ENCODE measurements at places on chromosomes 5 and 9.

DNA sequence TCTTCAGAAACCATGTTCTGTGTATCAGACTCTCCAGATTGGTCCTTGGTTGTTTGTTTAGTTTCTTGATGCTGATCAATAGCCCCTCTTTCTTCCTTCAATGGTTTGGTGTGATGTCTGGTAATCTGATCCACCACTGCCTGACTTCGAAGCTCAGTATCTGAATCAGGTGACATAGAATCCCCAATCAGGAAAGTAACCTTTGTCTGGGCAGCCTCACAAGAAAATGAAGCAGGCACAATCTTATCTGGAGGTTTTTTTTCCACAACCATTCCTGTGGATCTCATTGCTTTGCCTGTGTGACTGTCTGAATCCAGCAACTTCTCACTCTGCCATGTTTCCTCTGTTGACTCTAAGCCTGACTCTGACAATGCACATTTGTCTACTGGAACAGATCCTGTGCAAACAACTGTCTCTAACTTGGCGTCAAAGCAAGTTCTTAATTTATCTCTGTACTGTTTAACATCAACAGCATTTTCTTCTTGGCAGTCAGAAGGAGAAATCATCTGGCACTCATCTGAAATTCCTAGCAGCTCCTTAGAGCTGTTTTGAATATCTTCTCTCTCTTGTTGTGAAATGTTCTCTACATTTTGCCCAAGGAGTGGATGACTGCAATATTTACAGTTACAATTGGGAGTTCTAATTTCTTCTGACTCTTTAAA is 37.1 kb upstream of the RAPGEF6 start:
- DNase-seq: no peak

DNA sequence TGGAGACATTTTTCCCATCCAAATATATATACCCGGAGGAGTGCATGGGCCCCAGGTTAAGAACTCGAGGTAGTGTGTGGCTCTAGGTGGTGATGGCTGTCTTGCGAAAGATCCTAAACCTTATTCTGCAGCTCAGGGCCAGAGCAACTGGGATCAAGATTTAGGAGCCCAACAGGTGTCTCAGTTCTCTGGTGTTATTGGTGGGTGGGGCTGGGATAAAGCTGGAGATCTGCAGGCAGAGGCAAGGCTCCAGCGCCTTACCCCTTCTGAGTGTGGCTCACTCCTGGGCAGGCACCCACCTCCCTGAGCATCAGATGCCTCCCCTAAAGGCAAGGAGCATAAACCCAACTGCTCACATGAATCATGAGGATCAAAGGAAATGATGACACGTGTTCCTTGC is 11.2 kb downstream of the UBE2QL1 start:
- no peak for DNase-seq

DNA sequence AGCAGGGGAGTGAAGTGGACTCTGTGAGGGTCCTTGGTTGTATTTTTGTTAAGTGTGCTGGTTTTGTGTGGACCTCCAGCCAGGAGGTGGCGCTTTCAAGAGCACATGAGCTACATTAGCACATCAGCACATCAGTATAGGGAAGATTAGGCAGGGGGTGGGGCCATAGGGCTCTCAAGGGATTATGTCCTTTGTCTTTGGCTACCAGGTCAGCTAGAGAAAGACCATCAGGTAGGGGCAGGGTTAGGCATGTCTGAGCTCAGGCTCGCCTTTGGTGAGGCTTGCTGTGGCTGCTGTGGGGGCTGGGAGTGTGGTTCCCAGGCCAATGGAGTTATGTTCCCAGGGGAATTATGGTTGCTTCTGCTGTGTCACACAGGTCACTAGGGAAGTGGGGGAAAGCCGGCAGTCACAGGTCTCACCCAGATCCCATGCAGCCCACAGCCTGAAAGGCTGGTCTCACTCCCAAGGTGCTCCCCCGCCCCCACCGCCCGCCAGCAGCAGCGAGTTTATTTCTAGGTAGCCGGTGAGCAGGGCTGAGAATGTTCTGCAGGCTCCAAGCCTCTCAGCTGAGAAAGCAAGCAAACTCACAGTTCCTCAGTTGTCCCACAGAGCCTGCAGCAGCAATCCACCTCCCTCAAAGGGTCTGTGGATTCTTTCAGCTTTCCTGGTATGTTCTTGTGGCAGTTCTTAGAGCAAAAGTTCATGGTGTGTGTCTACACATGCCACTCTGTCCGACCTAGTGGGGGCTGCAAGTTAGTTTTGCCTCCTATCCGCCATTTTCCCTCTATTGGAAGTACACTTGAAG is 13.7 kb downstream of the OR1J1 start:
- peak; percentile 5 for DNase-seq

DNA sequence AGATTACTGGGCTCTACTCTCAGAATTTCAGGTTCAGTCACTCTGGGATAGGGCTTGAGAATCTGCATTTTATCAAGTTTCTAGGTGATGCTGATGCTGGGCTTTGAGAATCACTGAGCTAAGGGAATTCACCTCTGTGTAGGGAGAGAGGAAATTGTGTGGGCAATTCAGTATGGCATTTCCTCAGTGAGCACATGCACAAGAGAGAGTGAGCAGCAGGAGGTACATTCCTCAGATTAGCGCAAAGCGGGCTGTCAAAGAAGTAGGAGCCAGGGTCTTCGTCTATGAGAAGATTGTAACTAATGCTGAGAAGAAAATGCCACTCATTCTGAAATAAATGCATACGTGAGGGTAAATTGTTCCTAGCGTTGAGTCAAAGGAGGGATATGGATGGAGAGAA is 175.9 kb downstream of the KIF4B start:
- no peak for DNase-seq

Data from stimulated activated CD8-positive, alpha-beta memory T cell treated with anti-CD3 and anti-CD28 coated beads, Interleukin-7, amount 100 ng/mL, for 1 hour (primary cell).